ENCODE measurements at places on chromosomes 6 and 20.

DNA sequence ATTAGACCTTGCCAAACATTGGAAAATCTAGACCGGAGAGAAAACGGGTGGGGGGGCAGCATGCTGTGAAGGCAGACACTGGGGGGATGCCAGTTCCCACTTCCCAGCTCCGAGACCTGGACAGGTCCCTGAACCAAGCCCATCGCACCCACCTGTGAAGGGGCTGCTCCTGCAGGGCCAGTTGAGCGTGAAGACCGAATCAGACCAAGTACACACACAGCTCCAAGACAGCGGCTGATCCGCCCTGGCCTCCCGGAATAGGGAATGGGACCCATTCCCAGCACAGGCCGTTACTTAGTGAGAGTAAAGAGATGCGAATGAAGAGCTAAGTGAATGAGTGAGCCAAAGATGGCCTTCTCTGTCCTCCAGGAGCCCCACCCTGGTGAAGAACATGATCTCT, 41.5 kb upstream of the MDFI start:
- no peak for DNase-seq

- DNase-seq = no peak
Observed at GRCh38 chr6:157181649-157182048, 141.7 kb downstream of the TMEM242 start.

- no peak for DNase-seq
Observed at GRCh38 chr6:160121981-160122380, 366 bp downstream of the SLC22A1 start.

GRCh38 chr6:106997392-106998158, 23.0 kb upstream of the CD24 start:
- no peak for DNase-seq

DNA sequence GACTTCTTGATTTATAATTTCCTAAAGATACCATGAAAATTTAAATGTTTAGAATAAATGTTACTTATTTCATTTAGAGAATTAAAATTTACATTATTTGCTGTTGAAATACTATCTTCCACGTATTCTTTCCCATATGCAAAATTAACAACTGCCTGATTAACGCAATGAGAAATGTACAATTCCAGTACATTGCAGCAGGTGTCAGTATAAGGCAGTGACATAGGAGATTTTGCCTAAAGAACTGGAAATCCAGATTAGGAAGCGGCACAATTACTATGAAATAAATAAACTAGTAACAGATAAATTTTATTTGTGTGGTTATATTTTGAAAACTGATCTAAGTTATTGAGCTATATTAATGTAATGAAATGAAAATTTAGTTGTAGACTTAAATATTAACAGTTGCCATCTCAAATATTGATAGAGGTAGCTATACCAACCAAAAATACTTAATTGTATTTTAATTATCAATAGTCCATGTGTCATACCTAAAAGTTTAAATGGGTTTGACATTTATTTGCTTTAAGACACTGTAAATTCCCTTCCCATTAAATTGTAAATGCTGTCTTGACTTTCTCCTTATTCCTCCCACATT, 300.2 kb downstream of the UTRN start:
- DNase-seq = no peak

- DNase-seq = no peak
Observed at GRCh38 chr6:53624502-53624901, 41.1 kb downstream of the KLHL31 start.

- DNase-seq = no peak
Observed at GRCh38 chr20:20635006-20635405, 77.4 kb downstream of the RALGAPA2 start.

- no peak for DNase-seq
Observed at GRCh38 chr20:45701873-45702272, at the start of gene WFDC13. Gene WFDC13 (plus strand): TSS chr20:45702038. CDS start chr20:45702124, 86 bp downstream.

DNA sequence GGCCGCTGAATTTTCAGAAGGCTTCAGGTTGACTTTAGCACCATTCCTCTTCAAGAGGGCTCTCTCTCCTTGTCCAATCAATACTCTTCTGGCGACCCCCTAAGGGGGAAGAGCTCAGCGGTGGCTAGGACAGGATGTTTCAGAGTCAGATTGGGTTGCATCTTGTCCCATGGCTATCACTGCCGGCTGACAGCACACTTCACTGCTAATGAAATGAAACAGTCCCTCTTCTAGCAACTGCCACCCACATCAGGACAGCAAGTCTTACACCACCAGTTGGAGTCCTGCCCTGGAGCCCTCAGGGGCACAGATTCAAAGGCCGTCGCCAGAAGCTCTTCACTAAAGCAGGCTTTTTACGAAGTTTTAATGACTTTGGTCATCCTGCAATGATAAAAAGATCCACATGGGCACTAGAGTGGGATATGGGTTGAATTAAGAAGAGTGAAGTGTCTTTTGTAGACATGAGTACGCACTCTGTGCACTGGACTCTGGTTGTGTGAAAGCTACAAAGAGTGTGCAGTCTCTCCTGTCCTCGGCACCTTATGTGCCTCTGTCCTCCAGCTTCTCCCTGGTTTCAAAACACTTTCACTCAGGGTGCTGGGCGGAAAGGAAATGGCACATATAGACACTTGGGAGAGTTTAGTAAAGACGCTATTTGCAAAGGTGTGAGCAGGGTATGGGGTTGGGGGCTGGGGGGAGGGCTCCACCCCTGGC, 66.1 kb upstream of the SLC22A16 start:
- no peak for DNase-seq

DNA sequence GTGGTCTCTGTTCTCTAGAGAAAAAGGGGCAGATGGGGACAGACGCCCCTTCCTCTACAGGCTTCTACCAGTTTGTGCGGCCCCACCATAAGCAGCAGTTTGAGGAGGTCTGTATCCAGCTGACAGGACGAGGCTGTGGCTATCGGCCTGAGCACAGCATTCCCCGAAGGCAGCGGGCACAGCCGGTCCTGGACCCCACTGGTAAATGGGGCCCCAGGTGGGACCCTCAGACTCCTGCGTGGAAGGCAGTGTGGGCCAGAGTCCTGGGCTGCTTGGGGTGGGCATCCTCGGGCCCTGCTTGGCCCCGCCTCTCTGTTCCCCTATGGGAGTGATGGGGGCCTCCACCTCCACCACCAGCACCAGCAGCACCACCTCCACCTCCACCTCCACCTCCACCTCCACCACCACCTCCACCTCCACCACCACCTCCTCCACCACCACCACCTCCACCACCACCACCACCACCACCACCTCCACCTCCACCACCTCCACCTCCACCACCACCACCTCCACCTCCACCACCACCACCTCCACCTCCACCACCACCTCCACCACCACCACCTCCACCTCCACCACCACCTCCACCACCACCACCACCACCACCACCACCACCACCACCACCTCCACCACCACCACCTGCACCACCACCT, 3.2 kb upstream of the TNFRSF6B start:
- DNase-seq = no peak

DNA sequence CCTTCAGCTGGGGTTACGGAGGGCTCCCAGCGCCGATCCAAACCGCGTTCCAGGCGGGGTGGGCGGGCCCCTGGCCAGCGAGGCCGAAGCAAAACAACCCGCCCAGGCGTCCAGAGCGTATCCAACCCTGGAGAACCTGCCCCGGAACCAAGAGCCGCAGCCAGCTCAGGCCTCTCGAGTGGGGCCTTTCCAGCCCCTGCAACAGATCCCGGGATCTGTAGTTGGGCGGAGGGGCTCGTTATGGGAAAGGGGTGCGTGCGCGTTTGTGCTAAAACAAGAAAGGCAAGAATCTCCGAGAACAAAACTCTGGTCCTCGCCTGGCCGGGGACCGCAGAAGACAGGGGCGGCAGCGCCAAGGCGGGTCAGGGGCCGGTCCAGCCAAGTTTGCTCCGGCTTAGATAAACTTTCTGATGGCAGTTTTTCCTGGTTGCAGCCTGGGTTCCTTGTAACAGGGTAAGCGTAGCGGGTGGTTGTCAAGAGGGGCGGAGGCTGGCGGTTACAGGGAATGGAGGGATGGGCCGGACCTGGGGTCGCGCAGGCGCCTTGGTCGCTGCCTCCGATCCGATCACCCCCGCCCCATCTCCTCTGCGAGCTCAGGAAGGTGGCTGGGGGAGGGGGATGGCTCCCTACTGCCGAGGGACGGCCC, 448 bp upstream of the RIN2 start:
- peak; percentile 96 for DNase-seq

- no peak for DNase-seq
Observed at GRCh38 chr6:140540743-140541142, 1166.3 kb upstream of the CITED2 start.

DNA sequence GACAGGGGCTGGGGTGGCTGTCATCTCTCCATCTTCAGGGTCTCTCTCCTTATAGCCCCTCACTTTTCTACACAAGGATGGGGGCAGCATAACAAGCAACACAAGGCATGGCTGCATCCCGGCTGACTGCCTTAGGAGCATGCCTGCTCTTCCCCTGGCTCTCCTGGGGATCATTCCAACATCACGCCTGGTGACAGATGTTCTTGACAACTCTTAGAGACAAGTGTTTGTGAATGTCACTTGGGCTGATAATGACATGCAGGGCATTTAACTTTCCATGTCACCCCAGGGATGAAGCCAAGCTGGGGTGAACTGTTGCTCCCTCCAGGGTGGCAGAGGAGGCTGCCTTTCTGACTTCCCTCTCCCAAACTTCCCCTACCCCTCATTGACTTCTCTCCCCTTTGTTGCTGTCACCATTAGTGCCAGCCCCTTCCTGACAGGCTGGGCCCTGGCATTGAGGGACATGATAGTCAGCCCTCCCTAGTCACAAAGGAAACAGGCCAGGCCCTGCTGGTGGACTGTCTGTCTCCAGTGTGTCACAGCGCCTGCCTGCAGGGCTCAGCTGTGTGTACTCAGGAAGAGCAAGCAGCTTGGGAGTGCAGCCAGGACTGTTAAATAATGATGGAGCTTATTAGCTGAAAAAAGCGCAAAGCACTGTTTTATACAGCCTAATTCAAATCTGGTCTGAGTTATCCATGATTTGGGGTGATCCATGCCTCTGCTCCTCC, 161.8 kb downstream of the LRFN2 start:
- peak; percentile 57 for DNase-seq

- no peak for DNase-seq
Observed at GRCh38 chr20:10047427-10047826, 12.6 kb downstream of the ANKEF1 start.

DNA sequence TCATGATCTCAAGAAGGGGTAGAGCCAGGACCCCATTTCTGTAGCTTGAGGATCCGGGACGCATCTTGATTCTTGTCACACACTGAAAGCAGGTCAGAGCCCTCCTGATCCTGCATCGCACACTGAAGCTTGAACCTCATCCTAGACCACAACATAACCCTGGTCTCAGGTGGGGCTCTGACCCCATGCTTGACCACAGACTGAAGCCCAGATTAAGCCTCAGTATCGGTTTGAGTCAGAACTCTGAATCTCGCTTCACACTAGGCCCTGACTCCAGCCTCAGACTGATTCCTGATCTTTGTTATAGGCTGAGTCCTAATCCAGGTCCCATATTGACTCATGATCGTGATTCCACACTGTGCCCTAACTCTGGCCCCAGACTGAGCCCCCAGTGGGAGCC, 8.5 kb upstream of the RSPO4 start:
- DNase-seq = no peak

GRCh38 chr6:17656092-17656491, 50.6 kb downstream of the NUP153 start:
- DNase-seq = no peak

DNA sequence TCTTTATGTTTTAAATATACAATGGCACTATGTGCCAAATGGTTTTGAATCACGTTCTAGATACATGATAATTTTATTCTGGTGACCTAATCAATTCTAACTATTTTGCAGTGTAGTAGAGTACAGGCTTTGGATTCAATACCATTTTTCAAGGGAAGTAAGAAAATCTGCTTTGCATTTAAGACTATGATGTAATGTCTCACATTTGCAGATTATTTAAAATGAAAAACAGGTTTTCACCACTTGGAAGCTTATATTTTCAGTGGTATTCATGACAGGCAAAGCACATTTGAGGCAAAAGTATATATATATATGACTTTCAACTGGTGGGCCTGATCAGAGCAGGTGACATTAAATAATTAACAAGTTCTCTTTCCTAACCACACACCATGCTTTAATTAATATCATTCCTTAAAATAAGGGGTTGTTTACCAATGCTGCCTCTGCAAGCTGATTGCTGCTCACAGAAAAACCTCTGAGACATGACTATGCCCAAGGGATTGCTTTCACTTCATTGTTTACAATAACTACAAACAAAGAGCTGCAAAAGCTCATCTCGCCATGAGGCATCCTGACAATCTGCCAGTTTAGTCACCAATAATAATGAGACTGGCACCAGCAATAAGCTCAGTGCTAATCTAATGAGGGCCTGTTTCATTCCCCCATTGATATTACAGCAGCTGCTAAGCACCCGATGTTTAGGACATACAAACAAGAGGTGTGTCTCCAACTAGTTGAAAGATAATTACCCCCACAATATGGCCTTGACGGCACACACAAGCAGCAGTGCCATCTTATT, 1176.0 kb upstream of the GJE1 start:
- no peak for DNase-seq

DNA sequence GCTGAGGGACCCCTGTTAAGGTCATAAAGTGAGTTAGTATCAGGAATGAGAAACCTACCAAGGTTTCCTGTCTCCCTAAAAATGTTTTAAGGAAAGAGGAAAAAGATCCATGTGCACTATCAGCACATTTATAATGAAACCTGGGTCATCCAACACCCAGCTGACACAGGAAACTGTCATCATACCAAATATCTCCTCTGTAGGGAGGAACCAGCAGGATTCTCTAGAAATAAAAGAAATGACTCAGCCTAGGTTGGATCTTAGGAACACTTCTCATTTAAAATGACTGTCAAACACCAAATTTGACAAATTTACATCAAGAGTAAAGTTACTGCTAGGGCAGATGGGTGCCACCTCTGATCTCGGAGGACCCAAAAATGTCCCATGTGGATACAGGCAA, 21.7 kb downstream of the GFOD1 start:
- no peak for DNase-seq

DNA sequence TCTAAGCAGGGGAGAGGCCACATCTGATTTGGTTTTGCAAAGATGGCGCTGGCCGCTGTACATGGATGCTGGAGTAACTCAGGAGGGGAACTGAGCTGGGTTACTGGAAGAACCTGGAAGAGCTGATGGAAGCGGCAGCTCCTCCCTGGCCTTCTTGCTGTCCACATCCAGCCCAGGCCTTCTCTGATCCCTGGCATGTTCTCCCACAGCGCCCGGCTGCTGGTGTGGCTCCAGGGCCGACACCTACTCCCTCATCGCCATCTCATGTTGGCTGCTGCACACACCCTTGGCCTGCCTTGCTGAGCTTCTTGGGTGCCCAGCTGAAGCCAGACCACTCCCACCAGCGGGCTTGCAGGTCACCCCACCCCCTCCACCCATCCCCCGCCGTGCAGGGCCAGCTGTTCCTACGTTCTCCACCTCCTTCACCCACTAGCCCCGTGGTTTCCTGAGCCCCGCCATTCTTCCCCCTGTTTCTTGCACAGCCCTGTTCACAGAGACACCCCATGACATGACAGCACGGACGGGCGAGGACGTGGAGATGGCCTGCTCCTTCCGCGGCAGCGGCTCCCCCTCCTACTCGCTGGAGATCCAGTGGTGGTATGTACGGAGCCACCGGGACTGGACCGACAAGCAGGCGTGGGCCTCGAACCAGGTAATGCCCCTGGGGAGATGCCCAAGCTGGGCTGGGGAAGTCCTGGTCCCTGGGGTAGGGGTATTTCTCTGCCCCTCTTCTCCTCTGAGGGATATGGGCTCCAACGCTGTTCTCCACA, 28.4 kb downstream of the VSTM2L start:
- DNase-seq = no peak

GRCh38 chr6:72458521-72458920, 163.3 kb upstream of the KCNQ5 start:
- no peak for DNase-seq

GRCh38 chr6:29399525-29399924, 4.1 kb downstream of the OR12D2 start:
- no peak for DNase-seq

- DNase-seq = no peak
Observed at GRCh38 chr6:22049002-22049401, 247.8 kb downstream of the PRL start.
